ENCODE measurements at places on chromosomes 6 and 20.

- no peak for DNase-seq
Observed at GRCh38 chr20:32973077-32973717, 31.0 kb downstream of the SUN5 start.

DNA sequence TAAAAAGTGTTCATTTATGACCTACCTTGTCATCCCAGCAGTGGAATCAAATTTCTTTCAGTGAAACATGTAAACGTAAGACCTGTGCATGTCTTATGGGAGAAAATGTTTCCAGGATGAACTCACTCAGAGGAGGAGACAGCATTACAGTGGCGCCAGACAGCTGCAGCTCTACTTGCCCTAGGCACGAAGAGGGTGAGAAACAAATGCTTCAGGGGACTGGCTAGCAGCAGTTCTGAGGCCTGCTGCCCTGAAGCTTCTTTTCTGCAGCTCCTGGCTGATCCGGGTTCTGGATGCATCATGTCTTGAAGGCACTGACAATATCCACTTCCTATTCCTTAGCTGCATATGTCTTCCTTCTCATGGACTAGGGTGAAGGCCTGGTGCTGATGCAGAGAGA lies 120.2 kb downstream of the QRSL1 start:
- no peak for DNase-seq

GRCh38 chr6:142387997-142388815 lies 86.4 kb downstream of the ADGRG6 start:
- no peak for DNase-seq

- DNase-seq: no peak
Observed at GRCh38 chr20:37944456-37944981, 41.6 kb downstream of the VSTM2L start.

DNA sequence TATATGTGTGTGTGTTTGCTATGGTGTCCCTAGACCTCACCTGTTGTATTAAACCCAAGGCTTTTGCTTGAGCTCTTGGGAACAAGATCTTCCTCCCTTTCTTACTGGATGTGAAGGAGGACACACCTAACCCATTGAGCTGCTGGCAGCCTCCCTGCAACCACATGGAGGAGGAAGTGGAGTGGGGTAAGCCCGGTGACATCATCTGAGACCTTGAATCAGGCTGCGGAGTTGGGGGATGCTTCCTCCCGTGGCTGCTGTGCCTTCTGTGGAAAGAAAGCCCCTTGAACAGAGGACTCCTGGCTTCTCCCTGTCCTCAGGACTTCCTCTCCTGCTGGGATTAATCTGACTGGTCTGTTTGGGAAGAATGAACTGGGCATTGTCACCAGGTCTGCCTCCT lies 3.3 kb downstream of the CST11 start:
- no peak for DNase-seq

DNA sequence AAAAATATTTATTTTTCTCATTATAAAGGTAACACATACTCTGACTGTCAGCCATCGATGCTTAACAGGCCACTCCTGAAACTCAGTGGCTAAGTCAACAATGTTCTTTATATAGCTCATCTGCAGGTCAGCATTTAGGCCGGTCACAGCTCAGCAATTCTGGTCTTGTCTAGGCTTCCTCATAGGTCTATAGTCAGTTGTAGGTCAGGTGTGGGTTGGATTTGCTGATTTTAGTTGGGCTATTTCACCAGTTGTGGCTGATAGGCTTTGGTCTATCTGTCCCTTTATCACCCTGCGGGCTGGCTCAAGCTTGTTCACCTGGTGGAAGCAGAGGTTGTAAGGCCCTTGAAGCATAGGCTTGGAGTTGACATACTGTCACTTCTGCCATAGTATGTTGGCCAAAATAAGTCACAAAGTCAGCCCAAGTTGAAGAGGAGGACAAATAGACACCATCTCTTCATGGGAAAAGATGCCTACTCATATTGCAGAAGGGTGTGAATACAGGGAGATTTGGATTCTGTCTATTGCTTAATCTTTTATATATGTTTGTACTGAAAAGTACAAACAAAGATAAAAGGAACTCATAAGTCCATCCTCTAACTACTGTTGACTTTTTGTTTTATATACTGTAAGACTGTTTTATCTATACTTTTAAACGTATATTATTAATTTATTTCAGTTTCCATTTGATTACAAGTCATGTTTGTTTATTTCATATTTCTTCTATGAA lies 75.0 kb downstream of the BCKDHB start:
- no peak for DNase-seq

DNA sequence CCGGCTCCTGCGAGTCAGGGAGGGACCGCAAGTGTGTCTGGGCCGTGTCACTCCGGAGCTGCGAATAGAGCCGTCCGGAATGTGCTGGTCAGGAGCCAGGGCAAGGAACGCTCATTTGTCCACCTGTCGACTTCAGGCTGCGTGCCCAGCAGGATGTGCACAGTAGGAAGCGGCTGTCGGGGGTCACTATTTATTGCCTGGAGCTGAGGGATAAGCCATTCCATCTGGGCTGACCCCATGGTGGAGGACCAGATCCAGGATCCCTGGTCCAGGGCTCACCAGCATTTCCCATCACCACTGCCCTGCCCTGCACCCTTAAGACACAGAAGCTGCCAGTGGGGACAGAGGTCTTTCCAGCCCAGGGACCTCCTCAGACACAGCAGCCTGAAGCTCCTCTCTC lies 14.7 kb downstream of the NTSR1 start:
- no peak for DNase-seq

DNA sequence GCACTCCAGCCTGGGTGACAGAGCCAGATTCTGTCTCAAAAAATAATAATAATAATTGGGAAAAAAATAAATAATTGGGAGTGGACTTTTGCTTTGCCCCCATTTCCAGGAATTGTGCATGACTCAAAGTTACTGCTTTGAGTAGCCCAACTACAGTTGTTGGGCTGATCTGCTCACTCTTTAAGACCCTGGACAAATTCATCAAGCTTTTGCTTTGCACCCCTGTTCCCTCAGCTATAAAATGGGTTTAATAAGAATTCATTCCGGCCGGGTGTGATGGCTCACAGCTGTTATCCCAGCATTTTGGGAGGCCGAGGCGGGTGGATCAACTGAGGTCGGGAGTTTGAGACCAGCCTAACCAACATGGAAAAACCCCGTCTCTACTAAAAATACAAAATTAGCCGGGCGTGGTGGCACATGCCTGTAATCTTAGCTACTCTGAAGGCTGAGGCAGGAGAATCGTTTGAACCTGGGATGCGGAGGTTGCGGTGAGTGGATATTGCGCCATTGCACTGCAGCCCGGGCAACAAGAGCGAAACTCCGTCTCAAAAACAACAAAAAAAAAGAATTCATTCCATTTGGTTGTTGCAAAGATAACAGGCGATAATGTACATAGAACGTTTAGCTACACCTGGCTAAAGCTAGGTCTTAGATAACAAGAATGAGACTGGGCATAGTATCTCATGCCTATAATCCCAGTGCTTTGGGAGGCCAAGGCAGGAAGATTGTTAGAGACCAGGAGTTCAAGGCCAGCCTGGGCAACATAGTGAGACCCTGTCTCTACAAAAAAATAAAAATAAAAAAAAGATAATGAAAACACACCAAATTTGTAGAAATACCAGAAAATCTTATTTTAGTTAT lies 87.9 kb upstream of the ZNF217 start:
- no peak for DNase-seq

DNA sequence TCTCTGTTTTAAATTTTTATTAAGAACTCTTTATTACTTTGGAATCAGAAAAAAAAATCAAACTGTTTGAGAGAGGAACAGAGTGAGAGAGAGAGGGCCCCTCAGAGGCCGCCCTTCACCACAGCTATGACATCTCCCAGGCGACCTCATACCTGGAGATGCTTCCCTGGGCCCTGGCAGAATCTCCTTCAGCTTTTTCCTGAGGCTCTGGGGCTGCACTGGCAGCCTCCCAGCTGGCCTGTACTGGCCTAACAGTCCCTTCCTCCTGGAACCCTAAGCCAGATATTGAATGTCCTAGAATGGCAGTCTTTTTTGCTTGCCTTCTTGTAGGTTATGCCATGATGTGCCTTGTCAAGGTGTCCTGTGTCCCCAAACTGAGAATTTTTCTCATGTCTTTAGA lies 13.7 kb downstream of the ABHD12 start:
- DNase-seq: no peak

GRCh38 chr20:39871013-39871412 lies 818.0 kb downstream of the MAFB start:
- no peak for DNase-seq

DNA sequence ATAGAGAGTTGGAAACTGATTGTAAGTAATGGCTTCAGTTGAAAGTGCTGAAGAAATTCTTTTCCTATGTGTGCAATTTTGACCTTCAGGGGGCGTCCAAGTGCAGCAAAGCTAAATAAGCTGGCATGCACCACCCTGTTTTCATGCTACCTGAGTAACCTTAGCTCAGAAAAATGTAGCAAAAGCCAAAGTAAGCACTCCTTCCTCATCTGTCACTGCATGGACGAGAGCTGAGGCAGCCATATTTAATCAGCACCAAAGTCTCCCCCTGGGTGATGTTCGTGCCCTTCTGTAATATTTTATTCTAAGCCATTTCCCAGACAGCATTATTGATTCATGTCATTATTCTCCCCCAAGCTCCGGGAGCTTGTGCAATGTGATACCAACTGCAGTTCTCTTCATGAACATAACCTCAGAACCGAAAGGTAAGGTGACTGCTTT lies 123.1 kb downstream of the RPS12 start:
- no peak for DNase-seq

DNA sequence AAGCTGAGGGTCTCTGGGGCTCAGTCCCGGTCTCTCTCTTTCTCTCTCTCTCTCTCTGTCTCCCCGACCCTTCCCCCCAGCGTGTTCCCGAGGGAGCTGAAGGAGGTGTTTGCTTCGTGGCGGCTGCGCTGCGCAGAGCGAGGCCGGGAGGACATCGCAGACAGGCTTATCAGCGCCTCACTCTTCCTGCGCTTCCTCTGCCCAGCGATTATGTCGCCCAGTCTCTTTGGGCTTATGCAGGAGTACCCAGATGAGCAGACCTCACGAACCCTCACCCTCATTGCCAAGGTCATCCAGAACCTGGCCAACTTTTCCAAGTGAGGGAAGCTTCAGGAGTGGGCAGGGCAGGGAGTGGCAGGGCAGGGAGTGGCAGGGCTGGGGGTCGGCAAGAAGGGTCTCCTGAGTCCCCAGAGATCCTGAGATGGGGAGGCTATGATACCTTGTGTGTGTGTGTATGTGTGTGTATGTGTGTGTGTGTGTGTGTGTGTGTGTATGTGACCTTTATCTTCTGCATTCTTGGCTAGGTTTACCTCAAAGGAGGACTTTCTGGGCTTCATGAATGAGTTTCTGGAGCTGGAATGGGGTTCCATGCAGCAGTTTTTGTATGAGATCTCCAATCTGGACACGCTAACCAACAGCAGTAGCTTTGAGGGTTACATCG lies 13.6 kb upstream of the ZBTB9 start:
- DNase-seq: no peak

GRCh38 chr6:41064841-41065240 lies 7.3 kb downstream of the OARD1 start:
- no peak for DNase-seq

- no peak for DNase-seq
Observed at GRCh38 chr6:56988145-56988544, 33.2 kb downstream of the BEND6 start.

- DNase-seq: no peak
Observed at GRCh38 chr6:151649835-151650234, 156.0 kb downstream of the CCDC170 start.

DNA sequence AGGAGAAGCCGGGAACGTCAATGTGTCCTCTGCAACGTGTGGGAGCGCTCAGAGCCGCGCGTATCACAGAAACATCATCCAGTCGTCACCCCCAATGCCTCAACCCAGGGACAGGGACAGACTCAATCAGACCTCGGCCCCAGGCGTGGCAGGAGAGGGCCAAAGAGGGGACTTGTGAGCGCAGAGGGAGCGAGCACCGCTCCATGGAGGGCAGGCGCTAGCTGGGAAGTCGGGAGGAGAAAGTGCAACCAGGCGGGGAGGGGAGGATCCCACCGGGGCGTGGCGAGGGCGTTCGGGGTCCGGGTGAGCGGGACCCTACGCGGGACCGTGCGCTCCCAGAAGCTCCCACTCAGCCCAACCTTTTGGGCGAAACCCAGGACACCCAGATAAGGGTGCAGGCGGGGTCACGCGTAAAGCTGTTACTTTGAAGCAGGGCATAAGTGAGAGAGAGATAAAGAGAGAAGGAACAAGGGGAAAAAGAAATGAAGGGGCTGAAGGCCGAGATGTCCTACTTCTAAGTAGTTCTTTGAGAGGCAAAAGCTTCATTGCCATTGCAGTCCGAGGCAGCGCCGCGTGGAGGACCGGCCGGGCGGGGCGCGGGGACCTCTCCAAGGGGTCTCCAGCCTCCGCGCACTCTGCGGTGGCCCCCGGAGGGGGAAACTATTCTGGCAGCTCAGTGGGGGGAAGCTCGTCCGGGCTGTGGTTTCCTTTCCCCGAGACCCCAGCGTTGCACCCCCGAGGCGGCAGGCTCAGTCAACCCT lies 862 bp upstream of the SOBP start:
- no peak for DNase-seq

- no peak for DNase-seq
Observed at GRCh38 chr6:13668291-13668928, 43.2 kb downstream of the RANBP9 start.

- DNase-seq: no peak
Observed at GRCh38 chr6:31736768-31737314, 511 bp upstream of the CLIC1 start.

GRCh38 chr6:32947552-32948465 lies 5.1 kb downstream of the HLA-DMA start:
- DNase-seq: no peak

- DNase-seq: no peak
Observed at GRCh38 chr6:38157905-38158304, 338.4 kb downstream of the ZFAND3 start.

DNA sequence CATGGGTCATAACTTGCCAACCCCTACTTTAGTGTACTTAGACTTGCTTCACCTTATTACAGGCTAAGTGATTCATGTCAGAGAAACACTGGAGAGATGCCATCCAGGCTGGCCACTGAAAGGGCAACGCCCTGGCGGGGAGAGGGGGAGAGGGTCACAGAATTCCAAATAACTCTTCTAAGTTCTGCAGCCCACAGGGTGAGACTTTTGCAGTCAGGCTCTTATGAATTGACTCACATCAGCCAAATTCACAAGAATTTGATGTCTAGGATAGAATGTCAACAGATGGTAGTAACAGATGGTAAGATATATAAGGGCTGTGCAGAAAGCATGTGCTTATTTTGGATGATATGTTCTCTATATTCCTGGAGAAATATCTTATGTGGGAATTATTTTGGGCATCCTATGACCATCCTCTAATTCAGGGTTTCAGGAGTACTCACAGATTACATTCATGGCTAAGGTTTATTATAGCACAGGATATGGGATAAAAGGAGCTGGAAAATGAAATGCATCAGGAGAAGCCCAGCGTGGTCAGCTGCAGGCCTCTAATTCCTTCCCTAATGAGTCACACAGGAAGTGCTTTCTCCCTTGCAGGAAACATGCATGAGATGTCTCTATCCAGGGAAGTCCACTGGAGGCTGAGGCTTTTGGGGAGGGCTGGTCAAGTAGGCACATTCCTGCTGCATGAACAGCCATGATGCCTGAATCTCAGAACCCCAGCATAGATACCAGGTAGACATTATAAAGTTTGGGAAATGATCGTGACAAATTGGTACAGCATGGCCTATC lies 58.7 kb upstream of the RIN2 start:
- DNase-seq: no peak

- DNase-seq: no peak
Observed at GRCh38 chr20:39641423-39641822, 679.3 kb downstream of the DHX35 start.

GRCh38 chr6:104207635-104208034 lies 652.1 kb downstream of the HACE1 start:
- DNase-seq: no peak

All from activated CD4-positive, alpha-beta T cell treated with anti-CD3 and anti-CD28 coated beads for 24 hours (primary cell).